Nucleus accumbens (tissue), 56 donors: ENCODE measurements at places on chromosomes 1 and 21.
A peak's percentile ranks its signal among the peaks of the same experiment; 100 is the strongest.

GRCh38 chr1:50703240-50703639 is 256.8 kb downstream of the FAF1 start:
- no peak for DNase-seq

- DNase-seq: peak; percentile 54
Measured at GRCh38 chr1:33060579-33061083, 20.3 kb upstream of the AZIN2 start.

DNA sequence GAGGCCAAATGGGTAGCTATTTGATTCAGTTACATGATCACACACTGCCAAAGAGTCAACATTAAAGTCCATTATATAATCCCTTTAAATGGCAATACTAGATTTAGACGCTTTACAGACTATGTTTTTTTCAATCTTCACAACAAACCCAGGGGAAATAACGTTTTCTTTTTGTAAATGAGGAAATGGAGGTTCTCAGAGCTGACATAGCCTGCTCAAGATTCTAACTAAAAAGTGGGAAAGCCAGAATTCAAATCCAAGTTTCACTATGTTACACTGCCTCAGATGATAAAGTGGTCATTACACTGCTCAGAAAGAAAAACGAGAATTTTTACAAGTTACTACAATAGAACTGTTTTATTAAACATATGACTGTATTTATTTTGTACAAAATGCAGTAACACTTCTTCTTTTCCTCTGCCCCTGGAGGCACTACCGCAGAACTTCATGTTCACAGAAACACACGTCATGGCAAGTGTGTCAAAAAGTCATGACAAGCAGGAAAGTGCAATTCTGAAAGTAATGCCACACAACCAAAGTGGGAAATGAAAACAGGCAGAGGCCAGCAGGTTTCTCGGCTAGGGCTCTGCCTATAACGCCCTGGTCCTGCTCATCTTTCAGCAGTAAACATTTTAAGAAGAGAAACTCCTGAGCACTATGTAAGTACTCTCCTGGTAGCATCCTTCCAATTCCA is 19.0 kb downstream of the THEMIS2 start:
- no peak for DNase-seq

DNA sequence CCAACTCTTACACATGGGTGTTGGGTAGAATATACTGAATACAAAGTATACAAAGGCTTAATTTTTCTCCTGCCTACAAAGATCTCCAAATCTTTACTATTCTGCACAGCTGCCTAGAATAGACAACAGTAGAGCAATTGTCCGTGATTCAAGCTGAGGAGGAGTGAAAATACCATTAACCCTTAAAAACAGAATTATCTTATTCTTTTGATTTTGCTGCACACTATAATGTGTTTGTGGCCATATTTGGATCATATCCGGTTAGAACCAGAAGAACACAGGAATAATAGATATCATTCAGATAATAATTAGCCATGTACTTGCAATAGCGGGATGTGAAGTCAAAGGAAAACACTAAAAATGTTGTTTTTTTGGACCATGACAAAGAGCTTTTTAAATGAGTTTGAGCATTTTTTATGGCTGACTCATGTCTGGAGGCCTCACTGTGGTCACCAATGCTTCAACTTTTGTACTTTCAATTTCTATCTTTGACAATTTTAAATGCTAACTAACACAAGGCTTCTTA is 197.6 kb upstream of the FOXD3 start:
- no peak for DNase-seq

DNA sequence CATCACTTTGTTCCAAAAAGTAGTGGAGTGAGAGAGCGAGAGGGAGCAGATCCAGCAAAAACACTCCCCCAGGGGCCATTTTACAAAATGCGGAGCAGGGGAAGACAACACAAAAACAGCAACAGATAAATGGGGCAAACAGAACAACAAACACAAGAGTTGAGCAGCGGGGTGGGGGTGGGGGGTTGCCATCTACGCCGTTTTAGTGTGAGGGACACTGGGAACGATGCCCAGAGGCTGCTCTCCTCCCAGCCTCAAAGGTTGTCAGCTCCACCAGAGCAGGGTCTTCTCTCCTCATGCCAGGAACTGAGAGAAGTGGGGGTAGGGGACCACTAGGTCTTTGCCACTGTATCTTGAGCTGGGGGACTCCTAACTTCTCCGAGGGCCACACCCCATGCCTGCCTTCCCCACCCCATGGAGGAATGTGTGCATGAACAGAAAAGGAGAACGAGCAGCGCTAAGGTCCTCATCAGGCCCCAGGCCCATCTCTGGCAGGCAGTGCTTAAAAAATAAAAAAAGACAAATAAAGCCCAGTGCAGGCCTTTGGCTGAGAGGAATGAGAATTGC is 1.3 kb upstream of the PBXIP1 start:
- no peak for DNase-seq

DNA sequence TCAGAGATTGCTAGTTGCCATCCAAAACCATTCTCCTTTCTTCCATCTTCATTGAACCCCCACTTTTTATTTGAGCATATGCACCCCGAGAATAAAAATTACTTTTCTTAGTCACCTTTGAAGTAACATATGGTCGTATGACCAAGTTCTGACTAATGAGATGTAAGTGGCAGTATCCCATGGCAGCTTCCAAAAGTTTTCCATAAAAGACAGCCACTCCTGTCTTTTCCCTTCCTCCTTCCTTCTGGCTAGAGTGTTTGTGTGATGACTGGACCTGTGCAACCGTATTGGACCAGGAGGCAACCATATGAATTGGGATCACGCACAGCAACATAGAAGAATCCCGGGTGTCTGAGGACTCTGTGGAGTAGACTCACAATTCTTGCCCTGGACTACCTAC is 41.1 kb upstream of the CCSAP start:
- no peak for DNase-seq

DNA sequence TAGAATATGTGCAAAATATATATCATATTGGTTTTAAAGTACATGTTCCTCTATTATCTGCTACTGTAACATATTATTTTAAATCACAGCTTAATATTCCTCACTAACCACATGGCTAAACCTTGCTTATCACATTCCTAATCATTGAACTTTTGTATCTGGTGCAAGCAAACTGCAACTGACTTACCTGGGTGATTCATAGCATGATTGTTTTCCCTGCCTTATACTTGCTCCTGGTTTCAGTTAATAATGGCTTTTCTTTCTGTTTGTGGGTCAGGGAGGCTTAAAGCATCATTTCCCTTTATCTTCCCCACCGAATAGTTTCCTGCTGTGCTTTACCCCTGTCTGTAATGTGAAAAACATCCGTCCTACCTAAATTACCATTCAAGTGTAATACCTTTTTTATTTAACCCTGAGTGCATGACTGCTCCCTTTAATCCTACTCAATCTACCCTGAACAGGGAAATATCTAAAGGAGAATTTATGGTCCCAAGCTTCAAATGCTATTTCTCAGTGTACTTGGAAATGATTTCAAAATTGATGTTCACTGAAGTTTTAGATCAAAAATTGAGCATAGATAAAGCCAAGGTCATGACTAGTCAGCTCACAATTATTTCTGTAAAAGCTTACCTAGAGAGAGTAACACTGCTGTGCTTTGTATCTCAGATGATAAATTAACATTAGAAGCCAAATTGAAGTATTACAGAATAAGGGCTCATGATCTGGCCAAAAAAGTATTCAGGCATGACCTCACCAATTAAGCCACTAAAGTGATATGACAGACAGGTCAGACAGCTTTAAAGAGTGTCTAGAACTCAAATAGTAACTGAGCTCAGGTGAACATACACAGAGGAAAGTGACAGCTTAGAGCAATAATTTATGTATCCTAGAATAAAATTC is 507.1 kb downstream of the BRINP3 start:
- DNase-seq: no peak

DNA sequence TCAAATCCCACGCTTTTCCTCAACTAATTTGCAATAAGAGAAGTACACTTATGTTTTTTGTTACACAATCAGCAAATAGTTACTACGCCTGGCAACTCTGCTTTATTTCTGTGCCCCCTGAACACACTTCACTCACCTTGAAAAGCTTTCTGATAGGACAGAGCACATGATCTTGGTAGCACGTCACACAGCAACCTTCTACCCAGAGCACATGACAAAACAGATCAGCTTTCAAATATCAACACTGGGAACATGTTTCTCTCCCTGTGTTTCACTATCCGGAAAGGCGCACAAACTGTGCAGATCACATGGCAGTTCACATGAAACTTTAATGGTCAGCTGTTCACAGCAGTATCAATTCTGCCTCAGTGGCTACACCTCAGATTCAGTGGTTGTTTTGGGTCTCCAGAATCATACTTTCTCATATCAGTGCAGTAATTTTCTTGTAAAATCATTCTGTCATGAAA is 2.2 kb downstream of the SLC19A2 start:
- DNase-seq: no peak

DNA sequence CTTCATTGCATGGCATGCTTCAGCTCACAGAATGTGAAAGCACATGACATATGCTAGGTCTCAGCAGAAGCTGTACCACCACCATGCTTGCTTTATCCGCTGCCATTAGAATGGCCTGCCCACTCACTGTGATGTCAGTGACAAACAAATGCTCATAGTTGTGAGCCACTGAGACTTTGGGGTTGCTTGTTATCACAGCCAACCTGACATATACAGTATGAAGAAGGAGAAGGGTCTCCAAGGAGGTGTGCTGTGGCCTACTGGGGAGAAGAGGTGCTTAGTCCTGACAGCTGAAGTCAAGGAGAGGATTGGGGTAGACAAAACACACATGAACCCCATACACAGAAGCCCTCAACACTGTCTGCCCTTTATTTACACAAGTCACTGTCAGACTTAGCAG is 19.5 kb upstream of the TENT5C start:
- DNase-seq: no peak

DNA sequence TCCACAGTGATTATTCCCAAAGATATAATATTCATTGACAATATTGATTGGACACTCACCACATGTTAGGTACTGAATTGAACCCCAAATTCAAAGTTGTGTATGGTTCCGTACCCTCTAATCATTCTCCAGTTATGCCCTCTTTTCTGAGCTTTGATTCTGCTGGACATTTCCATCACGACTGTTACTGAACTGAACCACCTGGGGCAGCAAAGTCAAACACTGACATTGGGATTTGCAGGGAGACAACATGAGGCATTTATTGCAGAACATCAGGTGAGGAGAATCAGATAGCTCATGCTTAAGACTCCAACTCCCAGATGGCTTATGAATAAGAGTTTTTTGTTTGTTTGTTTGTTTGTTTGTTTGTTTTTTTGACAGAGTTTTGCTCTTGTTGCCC is 420.9 kb downstream of the DISC1 start:
- DNase-seq: no peak

DNA sequence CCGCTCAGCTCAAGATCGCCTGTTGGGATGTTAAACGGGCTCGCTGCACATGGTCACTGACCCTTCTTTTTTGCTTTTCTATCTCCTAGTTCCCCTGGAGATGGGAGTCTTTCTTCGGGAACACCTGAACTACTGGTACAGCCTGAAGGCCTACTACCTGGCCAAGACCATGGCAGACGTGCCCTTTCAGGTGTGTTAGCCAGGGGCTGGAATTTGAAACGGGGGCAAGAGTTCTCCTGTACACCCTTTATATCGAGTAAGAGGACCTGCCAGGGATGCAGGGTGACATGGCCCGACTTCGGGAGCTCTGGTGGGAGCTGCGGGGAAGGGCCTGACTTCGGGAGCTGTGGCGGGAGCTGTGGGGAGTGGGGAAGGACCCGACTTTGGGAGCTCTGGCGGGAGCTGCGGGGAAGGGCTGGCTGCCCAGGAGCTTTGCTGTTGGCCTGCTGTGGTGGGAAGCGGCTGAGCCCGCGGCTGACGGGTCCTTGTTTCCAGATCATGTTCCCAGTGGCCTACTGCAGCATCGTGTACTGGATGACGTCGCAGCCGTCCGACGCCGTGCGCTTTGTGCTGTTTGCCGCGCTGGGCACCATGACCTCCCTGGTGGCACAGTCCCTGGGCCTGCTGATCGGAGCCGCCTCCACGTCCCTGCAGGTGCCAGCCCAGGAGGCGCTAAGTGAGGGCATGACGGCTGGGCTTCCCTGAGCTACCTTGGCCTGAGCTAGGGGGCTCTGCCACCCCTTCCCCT is 24.0 kb downstream of the TFF3 start:
- DNase-seq: no peak

DNA sequence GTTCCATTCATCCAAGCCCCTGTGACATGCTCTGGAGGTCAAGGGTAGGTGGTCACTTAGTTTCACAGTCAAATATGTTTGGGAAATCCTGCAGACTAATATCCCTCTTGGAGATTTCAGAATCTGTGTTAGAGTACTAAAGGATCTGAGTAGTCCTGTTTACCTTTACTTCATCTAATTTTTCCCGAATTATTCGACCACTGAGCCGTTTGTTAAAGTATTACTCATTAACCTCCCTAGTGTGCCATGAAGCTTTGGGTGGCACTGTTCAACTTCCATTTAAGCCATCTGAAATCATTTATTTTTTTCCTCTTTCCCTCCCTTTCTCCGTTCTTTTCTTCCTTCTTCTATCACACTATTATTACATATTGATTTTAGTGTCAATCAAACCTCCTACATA is 109.9 kb downstream of the NGF start:
- no peak for DNase-seq

DNA sequence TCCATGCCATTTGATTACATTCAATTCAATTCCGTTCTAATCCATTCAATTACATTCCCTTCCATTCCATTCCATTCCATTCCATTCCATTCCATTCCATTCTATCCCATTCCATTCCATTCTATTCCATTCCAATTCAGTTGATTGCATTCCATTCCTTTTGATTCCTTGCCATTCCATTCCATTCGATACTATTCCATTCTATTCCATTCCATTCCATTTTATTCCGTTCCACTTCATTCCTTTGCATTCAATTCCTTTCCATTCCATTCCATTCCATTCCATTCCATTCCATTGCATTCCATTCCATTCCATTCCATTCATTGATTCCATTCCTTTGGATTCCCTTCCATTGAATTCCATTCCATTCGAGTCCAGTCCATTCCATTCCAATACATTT is 2574.0 kb upstream of the TPTE start:
- no peak for DNase-seq

- DNase-seq: no peak
Measured at GRCh38 chr21:43211072-43211759, 42.4 kb downstream of the CRYAA start.

- no peak for DNase-seq
Measured at GRCh38 chr1:183070923-183071618, 47.9 kb downstream of the LAMC1 start.
